ENCODE measurements at places on chromosomes 12 and 14. TPM values are rescaled to one million over a fixed set of nuclear protein-coding genes. Genes with fewer than 3 reads are reported as not detected.

GRCh38 chr14:101083564-101084435, 180.3 kb upstream of the RTL1 start:
- H3K36me3 ChIP-seq = no peaks in the 10 kb centered on the region
- no peak for DNase-seq
- no peak overlapping the region for H3K4me3 ChIP-seq
- no peaks in the 10 kb centered on the region for H3K4me1 ChIP-seq
- H3K27ac ChIP-seq = no peak overlapping the region

DNA sequence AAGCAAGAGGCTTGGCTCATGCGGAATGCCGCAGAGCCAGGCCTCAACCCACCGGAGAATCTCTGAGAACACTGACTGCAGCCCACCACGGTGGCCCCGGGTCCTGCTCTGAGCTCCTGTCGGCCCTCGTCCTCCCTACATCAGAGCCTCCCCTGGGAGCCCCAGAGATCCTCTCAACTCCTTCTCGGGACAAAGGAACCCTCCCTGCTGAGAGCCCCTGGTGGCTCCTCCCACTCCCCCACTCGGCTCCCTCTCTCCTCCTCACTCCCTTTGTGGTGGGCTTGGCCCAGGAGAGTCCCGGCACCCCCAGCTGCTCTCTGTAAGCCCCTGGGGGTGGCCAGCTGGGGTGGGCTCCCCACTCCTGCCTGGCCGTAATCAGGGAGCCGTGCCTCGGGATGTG, 11.1 kb upstream of the INF2 start:
- no peaks in the 10 kb centered on the region for H3K36me3 ChIP-seq
- no peaks in the 10 kb centered on the region for H3K27me3 ChIP-seq
- no peak for DNase-seq
- peak overlapping the region; percentile 73 for H3K4me3 ChIP-seq
- no peak overlapping the region for H3K27ac ChIP-seq

The RNF212B gene
- total RNA-seq = not detected

- no peaks in the 10 kb centered on the region for H3K36me3 ChIP-seq
- no peak overlapping the region for H3K4me3 ChIP-seq
- H3K27ac ChIP-seq = no peak overlapping the region
- no peak for DNase-seq
- H3K27me3 ChIP-seq = peaks cover 98% of the 10 kb centered on the region
Measured at GRCh38 chr12:53990311-53991076, 5.5 kb downstream of the HOXC10 start.

DNA sequence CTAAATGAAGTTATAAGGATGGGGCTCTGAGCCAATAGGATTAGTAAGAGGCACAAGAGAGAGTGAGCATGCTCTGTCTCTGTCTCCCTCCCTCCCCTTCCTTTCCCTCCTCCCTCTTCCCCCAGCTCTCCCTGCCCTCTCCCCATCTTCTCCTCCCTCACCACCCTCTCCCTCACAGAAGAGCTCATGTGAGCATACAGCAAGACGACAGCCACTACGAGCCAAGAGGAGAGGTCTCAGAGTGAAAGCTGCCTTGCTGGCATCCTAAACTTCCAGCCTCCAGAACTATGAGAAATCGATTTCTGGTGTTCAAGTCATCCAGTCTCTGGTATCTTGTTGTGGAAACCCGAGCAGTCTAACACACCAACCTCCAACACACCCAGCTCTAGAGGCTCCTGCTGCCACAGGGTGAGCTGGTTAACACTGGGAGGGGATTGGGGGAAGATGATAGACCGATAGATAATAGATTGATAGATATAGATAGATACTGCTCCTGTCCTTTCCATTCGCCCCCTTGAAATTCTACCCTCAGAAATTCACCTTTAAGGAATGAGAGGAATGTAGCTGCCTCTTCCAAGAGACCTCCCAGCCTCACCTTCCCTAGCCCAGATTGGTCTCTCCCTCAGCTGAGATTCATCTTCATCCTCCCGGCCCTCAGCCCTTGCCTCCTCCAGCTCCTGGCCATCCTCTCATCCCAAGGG, 25.8 kb upstream of the ACTN1 start:
- no peak for DNase-seq
- H3K36me3 ChIP-seq = no peaks in the 10 kb centered on the region
- no peaks in the 10 kb centered on the region for H3K27me3 ChIP-seq
- no peak overlapping the region for H3K4me3 ChIP-seq
- H3K4me1 ChIP-seq = peaks cover 5% of the 10 kb centered on the region
- no peak overlapping the region for H3K27ac ChIP-seq

- H3K27me3 ChIP-seq = no peaks in the 10 kb centered on the region
- no peak overlapping the region for H3K27ac ChIP-seq
- no peak overlapping the region for H3K4me3 ChIP-seq
- no peaks in the 10 kb centered on the region for H3K4me1 ChIP-seq
- H3K36me3 ChIP-seq = no peaks in the 10 kb centered on the region
Measured at GRCh38 chr12:63978519-63978918, 134.0 kb downstream of the SRGAP1 start.

The HELB gene
- total RNA-seq = 35.8 TPM

Data from CD4-positive, alpha-beta T cell (primary cell).